ENCODE measurements at places on chromosomes 1 and 21.

- DNase-seq = no peak
Observed at GRCh38 chr1:38615680-38616079, 243.9 kb downstream of the RRAGC start.

DNA sequence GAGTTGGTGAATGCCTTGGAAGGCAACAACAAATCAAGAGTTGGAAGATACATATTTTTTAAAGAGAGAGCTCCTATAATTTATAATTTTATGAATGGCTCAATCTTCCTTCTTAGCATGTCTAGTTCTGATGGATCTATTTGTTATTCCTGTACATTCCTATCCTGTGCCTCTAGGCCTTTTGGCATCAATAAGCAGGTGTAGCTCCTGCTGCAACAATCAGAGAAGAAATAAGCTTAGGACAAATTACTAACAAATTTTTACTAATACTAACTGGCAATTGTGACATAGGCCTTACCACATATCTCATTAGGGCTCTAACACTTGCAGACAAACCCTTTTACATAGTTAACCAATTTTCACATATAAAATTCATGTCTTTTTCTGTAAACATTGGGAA, 682.0 kb downstream of the LTN1 start:
- DNase-seq = no peak

GRCh38 chr1:2934642-2935081, 86.6 kb upstream of the ACTRT2 start:
- no peak for DNase-seq

- no peak for DNase-seq
Observed at GRCh38 chr1:245255783-245256182, 101.0 kb downstream of the KIF26B start.

- DNase-seq = no peak
Observed at GRCh38 chr1:223011505-223011856, 131.6 kb downstream of the TLR5 start.

- no peak for DNase-seq
Observed at GRCh38 chr1:5811419-5811818, 180.8 kb downstream of the NPHP4 start.

- no peak for DNase-seq
Observed at GRCh38 chr1:23352096-23352695, 8.1 kb upstream of the HNRNPR start.

- no peak for DNase-seq
Observed at GRCh38 chr1:184473176-184473966, 86.5 kb downstream of the C1orf21 start.

DNA sequence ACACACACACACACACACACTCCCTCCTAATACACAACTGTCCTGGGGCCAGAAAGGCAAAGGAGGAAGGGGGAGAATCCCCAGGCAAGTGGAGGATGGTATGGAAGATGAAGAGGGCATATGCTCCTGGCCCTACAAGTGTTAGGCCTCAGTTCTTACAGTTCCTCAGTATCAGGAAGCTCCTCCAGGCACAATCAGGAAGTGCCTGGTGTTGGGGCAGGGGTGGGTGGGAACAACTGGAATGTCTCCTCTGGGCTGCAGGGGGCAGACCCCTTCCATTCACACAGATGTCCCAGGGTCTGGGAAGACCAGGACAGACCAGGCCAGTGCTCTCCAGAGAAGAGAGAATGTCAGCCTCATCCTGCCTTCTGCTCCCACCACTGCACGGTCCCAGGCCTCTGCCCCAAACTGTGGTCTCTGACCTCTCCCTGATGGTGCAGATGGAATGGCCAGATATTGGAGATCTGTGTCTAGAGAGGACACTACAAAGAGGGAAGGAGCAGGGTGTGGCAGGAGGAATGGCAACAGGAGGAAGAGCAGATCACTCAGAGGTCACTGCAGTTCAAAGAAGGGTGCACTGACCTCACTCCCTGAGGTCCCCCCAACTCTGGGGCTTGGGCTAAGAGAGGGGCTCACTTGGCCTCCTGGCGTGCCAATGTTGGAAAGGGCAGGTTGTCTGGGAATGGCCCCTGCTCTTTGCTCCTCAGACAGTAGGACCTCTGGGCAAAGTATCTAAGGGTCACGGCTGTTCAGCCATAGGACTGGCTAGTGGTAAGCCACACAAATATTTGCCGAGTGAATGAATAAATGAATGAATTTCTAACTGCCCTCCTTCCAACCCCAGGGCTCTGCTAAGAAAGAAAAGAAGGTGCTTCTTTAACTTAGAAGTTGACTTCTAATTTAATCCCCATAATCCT, 2.5 kb upstream of the DENND2D start:
- DNase-seq = no peak

GRCh38 chr1:62717483-62717882, 29.3 kb upstream of the DOCK7 start:
- no peak for DNase-seq

DNA sequence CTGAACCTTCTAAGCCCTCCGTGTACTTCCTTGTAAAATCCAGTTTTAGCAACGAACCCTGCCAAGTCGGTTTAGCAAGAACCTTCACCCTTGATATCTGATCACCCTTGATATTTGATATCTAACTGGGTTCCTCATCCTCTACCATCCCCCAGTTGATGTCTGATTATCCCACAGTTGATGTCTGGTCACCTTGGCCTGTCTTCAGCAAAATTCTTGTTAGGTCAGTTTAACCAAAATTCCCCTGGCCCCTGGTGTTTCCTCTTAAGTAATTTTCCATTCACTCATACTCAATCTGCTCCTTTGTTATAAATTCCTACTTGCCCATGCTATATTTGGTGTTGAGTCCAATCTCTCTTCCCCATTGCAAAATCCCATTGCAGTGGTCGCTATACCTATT, 114.5 kb upstream of the ZNHIT6 start:
- no peak for DNase-seq

DNA sequence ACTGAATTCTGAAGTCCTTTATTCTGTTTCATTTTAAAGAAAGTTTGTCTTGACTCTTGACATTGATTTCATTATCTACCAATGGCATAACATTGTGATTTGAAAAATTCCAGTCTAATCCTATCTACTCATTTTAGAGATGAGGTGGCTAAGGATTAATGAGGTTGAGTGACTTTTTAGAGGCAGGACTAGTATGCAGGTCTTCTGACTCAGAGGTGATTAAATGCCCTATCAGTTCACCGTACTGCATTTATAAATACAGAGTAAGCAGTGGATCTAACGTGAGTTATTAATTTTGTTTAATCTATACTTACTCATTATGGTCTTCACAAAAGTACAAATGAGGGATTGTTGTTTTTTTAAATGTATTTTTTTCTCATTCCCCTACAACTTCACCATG, 277.6 kb downstream of the PTBP2 start:
- DNase-seq = no peak

GRCh38 chr1:234938924-234939323, 189.7 kb downstream of the TOMM20 start:
- DNase-seq = no peak

- no peak for DNase-seq
Observed at GRCh38 chr1:243313635-243314536, 58.0 kb downstream of the SDCCAG8 start.

DNA sequence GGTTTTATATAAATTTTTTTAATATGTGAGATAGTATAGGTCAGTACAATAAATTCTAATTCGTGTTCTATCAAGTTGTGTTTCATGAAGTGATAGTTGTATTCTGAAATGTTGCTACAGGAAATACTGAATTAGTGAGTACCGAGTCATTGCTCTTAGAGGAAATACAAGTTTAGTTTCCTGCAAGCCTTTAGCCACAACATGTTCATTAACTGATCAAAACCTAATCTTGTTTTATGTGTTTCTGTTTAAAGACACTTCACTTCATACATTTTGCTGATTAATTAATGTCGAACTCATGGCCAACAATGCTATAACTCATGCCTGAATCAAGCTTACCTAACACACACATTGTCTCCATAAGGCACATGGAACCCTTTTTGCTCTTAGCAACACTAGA, 43.6 kb downstream of the LRRC7 start:
- no peak for DNase-seq

DNA sequence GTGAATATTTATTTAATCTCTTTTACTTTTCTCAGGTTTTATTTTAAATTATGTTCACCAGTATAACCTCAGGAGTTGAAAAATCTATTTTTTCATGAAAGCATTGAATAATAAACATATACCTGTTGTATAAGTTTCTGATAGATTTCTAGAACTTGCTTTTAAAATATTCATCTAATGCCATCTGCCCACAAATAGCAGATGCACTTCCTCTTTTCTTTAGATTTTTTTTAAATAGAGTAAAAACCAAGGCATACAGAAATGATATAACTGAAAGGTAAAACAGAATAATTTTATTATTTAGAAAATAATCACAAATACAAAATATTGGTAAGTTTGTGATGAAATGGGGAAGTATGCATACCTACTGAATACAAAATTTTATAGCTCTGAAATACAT, 130.7 kb upstream of the PRMT6 start:
- DNase-seq = no peak

- no peak for DNase-seq
Observed at GRCh38 chr1:165862448-165862847, 35.0 kb downstream of the UCK2 start.

DNA sequence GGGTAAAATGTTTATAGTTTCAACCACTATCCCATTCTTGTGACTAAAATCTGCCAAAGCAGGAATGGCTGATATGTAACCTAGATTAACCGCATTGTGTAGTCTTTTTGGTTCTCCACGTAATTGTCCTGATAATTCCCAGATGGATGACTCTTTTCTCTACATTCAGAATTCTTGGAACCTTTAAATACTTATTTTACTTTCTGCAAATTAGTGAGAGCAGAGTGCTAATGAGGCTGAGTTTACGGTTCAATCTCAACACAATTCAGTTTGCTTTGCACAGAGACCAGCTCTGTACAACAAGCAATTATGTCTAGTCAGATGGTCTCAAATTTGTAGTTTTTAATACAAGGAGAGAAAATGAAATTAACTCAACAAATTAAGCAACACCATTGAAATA, 9.1 kb downstream of the CRB1 start:
- no peak for DNase-seq

DNA sequence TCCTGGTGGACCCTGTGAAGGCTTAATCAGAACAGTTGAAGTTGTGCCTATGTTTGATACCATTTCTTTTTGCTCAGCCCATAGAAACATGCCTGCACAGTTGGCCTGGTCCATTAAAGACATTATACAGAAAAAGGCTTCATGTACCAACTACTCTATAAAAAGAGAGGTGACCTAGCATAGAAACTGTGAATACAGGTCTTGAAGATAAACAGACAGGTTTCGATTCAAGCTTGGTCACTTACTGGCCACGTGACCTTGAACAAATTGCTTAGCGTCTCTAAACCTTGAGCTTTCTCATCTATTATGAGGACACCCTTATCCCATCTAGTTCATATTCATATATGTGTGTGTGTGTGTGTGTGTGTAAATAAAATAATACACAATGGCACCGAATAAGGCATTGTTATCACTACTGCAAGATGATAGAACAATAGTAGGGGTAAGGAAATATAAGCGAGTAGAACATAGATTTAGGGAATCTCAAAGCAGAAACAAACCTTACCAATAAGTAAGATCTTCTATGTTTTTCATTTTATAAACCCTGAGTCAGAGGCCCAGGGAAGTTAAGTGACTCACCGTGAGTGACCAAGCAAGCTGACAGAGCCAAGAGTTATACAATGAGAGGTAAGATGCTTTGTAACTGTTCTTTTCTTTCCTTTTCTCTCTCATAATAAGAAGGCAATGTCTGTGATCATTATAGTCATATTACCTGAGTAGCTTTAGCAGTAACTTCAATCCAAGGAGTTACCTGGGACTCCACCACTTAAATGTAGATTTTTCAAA, 476.8 kb upstream of the DEPDC1 start:
- DNase-seq = no peak

DNA sequence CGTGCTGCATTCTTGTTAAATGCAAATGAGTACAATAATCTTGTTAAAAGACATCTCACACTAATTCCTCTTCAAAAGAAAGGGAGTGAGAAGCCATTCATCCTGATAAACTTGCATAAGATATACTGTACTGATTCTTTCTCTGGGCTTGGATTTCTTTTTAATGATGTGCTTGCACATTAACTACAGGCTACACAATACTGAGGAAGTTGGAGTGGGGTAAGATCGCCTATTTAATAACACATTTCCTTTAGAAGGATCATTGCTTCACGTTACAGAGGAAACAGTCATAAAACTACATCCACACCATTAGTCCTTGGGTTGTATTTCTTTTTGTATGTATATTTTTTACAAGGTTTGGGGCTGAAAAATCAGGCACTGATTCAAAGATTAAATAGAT, 36.6 kb downstream of the NRIP1 start:
- no peak for DNase-seq

GRCh38 chr21:46211786-46212720, 16.5 kb downstream of the LSS start:
- DNase-seq = no peak

- no peak for DNase-seq
Observed at GRCh38 chr1:194175251-194175650, 988.8 kb upstream of the B3GALT2 start.

DNA sequence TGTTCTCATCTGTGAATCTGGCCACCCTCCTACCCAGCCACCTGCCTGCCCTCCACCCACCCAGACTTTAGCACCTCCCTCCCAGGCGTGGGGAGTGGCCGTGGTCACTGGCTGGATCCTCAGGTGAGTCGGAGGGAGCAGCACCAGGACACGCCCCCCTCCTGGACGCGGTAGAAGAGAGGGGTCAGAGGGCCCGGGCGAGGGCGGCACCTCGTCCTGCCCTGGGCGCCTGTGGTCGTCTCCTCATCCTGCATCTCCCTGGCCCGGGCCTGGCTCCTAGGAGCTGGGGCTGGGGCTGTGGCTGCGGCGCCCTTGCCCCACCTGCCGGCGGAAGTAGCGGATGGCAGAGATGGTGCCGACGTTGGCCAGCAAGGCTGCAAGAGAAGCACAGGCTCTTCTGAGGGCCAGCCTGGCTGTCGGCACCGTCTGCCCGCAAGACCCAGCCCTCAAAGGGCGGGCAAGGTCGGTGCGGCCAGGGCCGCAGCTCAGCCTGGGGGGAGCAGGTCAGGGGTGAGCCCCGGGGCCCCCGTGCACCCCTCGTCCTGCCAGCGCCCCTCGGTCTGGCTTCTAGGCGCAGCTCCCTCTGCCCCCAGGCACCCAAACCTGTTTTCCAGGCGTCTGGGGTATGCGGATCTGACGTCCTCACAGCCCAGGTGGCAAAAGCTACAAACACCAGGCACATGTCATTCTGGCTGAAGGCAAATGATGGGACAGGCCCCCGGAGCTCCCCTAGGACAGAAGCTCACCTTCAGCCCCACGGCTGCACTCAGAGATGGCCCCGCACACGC, 5.8 kb downstream of the PERM1 start:
- DNase-seq = no peak

GRCh38 chr1:80926531-80926930, 874.2 kb upstream of the ADGRL2 start:
- DNase-seq = no peak

GRCh38 chr1:3373175-3373574, 81.3 kb upstream of the ARHGEF16 start:
- DNase-seq = no peak

- DNase-seq = no peak
Observed at GRCh38 chr1:245807306-245807705, 652.5 kb downstream of the KIF26B start.

DNA sequence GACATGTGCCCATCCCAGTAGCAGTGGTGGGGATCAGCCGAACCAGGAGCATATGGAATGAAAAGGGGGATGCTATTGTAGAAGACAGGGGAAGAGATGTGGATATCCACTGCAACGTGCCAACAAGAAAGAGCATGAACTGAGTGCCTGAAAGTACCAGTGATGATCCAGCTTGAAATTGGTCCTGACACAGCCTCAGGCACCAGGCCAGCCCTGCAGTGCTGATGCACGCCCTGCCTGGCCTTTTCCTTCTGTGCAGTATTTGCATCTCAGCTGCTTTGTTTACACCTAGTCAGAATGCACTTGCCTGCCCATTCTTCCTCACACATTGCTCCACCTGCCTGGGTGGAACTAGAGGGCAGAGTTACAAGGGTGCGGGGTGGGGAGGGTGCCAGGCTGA, 50.3 kb upstream of the ARTN start:
- DNase-seq = no peak

All from COLO829 (cell line).